Renal cortex interstitium (tissue), 15 donors: ENCODE measurements at places on chromosomes 3 and 15. TPM values are rescaled to one million over a fixed set of nuclear protein-coding genes. Genes with fewer than 3 reads are reported as not detected.

The WDR93 gene
- polyA plus RNA-seq, result 2.9 TPM

The CYP19A1 gene
- not detected for polyA plus RNA-seq

The BRPF1 gene
- polyA plus RNA-seq, result 17.8 TPM

The XIRP1 gene
- 0.11 TPM for polyA plus RNA-seq

The TMEM40 gene
- polyA plus RNA-seq, result 1.8 TPM

The ANKRD34C gene
- 0.01 TPM for polyA plus RNA-seq

The C3orf22 gene
- 0.17 TPM for polyA plus RNA-seq

The MUC20 gene
- polyA plus RNA-seq, result 16.7 TPM

GRCh38 chr3:49701388-49702077, 12.2 kb downstream of the RNF123 start:
- DNase-seq, result no peak

GRCh38 chr3:7567160-7567559, 706.2 kb downstream of the GRM7 start:
- DNase-seq, result no peak

- DNase-seq, result no peak
Measured at GRCh38 chr3:98532275-98532637, 478 bp downstream of the GPR15 start.

DNA sequence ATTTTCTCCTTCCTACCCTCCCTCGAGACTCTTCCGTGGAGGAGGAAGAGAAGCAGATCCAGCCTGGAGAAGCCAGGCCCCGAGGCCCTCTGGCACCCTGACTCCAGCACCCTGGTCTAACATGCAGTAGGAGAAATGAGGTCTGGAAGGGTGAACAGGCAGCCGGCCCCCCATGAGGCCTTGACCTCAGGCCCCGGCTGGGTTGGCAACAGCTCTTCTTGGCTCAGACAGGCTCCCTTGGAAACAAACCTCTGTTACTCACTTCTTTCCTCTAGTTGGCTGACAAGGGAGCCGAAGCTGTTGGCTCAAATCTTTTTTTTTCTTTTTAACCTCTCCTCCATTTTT, 73.4 kb downstream of the CPN2 start:
- no peak for DNase-seq

DNA sequence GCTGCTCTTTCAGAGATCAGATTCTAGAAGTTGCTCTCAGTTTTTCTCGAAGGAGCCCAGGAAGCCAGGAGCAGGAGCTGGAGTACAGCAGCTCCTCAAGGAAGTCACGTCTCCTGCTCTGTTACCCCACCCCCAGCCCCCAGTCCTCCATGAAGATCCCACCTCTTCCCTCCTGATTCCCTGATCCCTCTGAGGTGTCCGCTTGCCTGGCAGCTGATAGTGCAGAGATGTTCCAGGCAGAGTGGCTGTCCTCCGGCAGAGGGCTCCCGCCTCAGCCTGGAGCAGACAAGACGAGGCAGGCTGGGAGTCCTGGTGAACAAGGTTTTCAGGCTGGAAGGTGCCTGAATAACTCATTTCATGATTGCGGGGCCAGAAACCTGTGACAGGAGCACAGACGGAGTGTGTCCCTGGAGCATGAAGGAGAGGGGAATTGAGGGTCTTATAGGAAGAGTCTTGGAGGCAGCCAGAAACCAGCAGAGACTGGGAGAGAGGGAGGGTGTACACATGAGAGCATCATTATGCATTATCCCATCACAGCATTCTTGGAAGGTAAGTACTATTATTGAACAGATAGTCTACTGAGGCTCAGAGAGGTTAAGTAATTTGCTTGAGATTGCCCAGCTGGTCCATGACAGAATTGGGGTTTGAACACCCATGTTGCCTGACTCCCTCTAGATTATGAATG, 1.2 kb downstream of the HRH1 start:
- DNase-seq, result no peak

- peak; percentile 8 for DNase-seq
Measured at GRCh38 chr3:40073310-40074007, 236.0 kb upstream of the EIF1B start.

DNA sequence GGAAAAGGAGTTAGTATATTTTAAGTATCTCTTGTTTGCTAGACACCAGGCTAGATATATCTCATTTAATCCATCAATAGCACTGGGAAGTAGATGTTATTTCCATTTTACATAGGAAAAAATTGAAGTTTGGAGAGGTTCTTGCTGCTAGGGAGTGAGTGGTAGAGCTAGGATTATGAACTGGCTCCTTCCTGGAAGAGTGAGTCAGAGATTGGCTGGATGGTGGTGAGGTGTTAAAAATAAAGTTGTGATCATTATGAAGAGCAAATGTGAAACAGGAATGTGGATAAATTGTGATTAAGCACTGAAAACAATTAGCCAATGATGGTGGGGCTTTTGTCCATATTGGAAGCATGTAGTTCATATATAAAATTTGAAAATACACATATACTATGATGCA, 234.2 kb downstream of the WNT5A start:
- DNase-seq, result no peak

GRCh38 chr3:15345608-15346137, 13.3 kb upstream of the SH3BP5 start:
- no peak for DNase-seq

GRCh38 chr15:43008150-43008549, 87.6 kb upstream of the TTBK2 start:
- DNase-seq, result no peak

GRCh38 chr3:60759439-60759838, 491.8 kb downstream of the FHIT start:
- no peak for DNase-seq

DNA sequence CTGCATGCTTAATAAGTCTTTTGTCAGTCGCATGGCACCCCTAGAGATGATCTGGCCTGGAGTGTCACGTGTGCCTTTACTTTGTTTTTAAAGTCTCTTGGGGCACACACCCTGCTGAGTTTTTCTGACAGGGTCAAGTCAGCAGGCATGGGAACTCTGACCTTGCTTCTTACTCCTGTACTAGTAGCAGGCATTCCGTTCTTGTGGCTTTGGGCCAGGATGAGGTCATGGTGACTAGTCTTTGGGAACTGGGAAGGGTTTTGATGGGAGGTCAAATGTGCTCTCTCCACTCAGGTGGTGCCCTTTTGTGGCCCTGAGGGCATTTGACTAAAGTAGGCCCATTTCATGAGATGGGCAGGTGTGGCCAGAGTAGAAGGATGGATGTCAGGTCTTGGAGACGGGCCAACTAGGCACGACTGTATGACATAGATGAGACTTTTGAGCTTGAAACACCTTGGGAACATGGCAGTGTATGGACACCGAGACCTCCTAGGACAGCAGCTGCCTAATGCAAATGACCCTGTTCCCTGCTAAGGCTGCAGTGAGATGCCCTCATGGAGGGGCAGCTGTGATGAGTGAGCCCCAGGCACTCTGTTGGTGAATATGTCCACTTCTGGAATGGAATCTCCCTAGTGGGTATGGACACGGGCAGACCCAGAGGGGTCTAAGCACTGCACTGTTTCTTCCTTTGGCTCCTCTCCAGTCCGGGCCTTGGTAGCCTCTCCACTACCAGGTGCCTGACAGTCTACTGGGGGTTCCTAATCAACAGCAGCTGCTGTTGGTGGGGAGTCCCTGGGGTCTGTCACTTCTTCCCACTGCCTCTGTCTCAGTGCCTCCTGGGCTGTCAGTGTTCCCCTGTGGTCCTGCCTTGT, 16.4 kb downstream of the SRPRB start:
- DNase-seq, result no peak

- no peak for DNase-seq
Measured at GRCh38 chr15:58931987-58932588, 1.4 kb downstream of the SLTM start.

GRCh38 chr3:61772456-61772855, 211.1 kb downstream of the PTPRG start:
- DNase-seq, result no peak

- no peak for DNase-seq
Measured at GRCh38 chr3:108420926-108421325, 89.5 kb downstream of the MYH15 start.

DNA sequence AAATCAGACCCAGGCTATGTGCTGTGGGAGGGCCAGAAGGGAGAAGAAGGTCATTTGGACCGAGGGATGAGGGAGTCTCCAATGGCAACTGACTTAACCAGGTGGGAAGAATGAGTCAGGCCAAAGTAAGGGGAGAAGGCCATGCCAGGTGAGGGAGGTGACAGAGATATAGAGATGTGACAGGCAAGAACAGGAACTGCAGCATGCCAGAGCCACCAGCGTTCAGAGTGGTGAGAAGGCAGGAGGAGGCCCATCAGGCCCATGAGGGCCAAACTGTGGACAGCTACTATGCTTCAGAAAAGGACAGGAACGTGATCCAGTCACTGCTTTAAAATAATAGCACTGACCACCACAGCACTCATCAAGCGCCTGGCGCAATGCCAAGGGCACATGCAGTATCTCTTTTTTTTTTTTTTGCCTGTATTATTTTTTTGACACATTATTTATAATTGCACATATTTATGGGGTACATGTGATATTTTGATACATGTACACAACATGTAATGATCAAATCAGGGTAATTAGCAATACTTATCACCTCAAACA, 154.3 kb upstream of the IGF1R start:
- no peak for DNase-seq

DNA sequence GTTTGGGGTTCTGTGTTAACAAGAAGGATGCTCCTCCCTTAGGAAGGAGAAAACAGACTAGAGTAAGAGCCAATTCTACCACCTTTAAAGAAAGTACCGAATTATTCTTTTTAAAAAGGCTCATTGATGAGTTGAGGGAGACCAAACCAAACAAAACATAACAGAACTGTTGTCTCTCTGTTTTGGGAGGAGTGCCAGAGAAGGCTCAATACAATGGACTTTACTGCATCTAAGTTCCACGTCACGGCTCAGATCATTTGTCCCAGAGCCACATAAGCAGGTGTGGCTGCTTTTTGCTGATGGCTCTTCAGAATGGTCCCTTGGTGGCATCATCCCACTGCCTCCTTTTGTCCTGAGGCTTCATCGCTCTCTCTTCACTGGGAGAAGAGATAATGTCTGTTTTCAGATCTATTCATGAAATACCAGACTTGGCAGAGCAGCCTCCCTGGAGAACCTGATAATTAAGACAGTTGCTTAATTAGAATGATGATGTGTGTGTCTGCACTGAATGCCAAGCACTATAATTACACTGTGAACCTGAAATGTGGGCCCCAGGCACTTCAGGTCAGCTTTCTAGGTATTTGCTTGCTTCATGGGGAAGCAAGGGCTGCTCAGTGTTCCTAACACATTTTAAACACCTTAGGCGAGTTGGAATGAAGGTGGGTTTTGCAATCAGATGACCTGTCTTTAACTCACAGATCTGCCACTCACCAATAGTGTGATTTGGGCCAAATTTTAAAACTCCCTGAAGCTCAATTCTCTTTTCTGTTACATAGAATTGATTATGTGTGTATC, 335.2 kb upstream of the MCTP2 start:
- DNase-seq, result no peak

- DNase-seq, result no peak
Measured at GRCh38 chr3:137061186-137061585, 103.4 kb downstream of the IL20RB start.
